ENCODE measurements at places on chromosomes 7 and 10.

DNA sequence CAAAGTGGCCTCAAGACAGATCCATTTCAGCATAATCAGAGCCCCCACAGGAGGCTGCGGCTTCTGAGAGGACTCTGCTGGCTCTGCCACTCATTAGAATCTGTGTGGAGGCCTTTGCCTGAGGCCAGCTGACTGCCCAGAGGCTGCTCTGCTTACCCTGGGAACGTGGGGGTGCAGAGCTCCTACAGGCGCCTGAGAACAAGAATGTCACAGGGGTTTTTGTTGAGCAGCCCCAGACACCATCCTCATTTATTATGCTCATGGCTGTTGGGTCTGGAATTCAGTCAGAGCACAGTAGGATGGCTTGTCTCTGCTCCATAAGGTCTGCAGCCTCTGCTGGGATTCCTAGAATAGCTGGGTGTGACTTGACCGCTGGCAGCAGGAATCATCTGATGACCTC lies 101.8 kb upstream of the GDF10 start:
- no peak overlapping the region for H3K4me3 ChIP-seq
- no peaks in the 10 kb centered on the region for H3K36me3 ChIP-seq
- DNase-seq, result no peak
- H3K4me1 ChIP-seq, result no peaks in the 10 kb centered on the region
- no peaks in the 10 kb centered on the region for H3K27me3 ChIP-seq

- H3K4me3 ChIP-seq, result no peak overlapping the region
- no peak overlapping the region for H3K27ac ChIP-seq
- no peaks in the 10 kb centered on the region for H3K27me3 ChIP-seq
- no peak for DNase-seq
Measured at GRCh38 chr10:9800571-9800970, 1217.1 kb upstream of the CELF2 start.

DNA sequence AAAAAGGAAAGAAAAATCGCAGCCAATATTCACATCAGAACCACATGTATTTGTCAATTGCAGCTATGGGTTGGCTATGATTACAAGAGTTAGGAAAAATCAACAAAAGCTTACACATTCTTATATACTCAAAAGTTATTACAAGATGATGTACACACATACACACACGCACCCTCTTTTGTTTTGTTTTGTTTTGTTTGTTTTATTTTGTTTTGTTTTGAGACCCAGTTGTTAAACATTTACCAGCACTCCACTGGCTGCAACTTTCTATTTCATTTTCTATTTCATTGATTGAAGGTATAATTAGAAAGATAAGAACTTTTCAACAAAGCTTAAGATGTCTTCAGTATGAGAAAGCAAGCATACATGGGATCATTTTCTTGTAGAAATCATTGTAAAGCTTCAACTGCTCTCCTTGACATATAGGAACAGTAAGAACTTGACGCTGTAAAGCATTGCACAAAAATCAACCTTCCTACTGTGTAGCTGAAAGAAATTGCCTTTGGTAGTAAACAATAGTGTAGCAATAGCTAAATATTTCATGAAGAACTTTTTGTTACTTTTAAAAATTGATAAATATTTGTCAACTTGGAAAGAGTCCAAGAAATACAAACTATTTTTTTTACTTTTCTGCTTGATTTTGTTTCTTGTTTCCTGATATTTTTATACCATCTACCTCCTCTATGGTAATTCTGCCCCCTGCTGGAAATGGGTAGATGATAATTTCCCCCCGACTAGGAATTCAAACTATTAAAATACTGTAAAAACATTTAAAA lies 205.9 kb downstream of the MBL2 start:
- H3K36me3 ChIP-seq, result no peaks in the 10 kb centered on the region
- DNase-seq, result peak; percentile 27
- no peaks in the 10 kb centered on the region for H3K4me1 ChIP-seq
- H3K4me3 ChIP-seq, result no peak overlapping the region
- H3K27ac ChIP-seq, result no peak overlapping the region

GRCh38 chr10:24156686-24157085 lies 52.3 kb upstream of the KIAA1217 start:
- H3K4me1 ChIP-seq, result peaks cover 12% of the 10 kb centered on the region
- DNase-seq, result no peak
- no peaks in the 10 kb centered on the region for H3K27me3 ChIP-seq
- no peaks in the 10 kb centered on the region for H3K36me3 ChIP-seq

DNA sequence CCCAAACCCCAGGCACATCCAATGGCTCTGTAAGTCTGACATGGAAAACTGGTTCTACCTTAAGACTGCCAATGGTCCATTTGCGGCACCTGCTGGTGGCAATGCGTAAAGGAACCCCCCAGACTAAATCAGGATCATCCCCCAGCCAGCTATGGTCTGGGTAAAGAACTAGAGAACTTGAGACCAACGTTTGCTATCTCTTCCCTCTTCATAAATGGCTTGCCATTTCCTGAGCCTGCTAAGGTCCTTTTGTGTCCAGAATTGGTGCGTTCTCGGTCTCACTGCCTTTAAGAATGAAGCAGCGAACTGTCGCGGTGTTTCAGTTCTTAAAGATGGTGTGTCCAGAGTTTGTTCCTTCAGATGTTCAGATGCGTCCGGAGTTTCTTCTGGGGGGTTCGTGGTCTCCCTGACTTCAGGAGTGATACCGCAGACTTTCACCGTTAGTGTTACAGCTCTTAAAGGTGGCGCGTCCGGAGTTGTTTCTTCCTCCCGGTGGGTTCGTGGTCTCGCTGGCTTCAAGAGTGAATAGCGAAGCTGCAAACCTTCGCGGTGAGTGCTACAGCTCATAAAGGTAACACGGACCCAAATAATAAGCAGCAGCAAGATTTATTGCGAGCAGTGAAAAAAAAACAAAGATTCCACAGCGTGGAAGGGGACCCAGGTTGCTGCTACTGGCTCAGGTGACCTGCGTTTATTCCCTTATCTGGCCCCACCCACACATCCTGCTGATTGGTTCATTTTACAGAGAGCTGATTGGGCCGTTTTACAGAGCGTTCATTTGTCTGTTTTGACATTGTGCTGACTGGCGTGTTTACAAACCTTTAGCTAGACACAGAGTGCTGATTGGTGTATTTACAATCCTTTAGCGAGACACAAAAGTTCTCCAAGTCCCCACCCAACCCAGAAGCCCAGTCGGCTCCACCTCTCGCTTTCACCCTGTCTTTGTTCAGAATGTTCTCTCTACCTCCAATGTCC lies 95.4 kb downstream of the ELMO1 start:
- no peaks in the 10 kb centered on the region for H3K36me3 ChIP-seq
- peaks cover 43% of the 10 kb centered on the region for H3K4me1 ChIP-seq
- DNase-seq, result no peak
- H3K27me3 ChIP-seq, result no peaks in the 10 kb centered on the region

- H3K4me3 ChIP-seq, result no peak overlapping the region
- H3K4me1 ChIP-seq, result peaks cover 7% of the 10 kb centered on the region
- no peaks in the 10 kb centered on the region for H3K36me3 ChIP-seq
- H3K27ac ChIP-seq, result no peak overlapping the region
- peak; percentile 8 for DNase-seq
Measured at GRCh38 chr7:115216652-115217051, 294.8 kb downstream of the MDFIC start.

DNA sequence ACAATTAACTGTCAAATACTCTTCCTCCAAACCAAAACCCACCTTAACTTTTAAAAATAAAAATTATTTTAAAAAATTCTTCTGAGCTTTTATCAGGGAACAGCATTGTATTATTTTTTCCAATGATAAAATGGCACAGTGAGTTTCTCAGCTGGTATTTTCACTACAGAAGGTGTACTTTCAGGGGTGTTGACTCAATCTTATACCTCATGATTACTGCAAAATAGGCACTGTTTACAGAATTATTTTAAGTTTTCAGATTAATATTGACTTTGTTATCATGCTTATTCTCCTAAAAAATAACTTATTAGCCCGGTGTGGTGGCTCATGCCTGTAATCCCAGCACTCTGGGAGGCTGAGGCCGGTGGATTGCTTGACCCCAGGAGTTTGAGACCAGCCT lies 24.3 kb downstream of the RHEB start:
- H3K4me1 ChIP-seq, result peaks cover 11% of the 10 kb centered on the region
- H3K36me3 ChIP-seq, result no peaks in the 10 kb centered on the region
- DNase-seq, result no peak

- no peaks in the 10 kb centered on the region for H3K36me3 ChIP-seq
- no peak for DNase-seq
- H3K27me3 ChIP-seq, result no peaks in the 10 kb centered on the region
- no peak overlapping the region for H3K27ac ChIP-seq
- H3K4me1 ChIP-seq, result peaks cover 15% of the 10 kb centered on the region
Measured at GRCh38 chr7:75650681-75651080, 88.1 kb downstream of the HIP1 start.

- no peak overlapping the region for H3K27ac ChIP-seq
- no peak overlapping the region for H3K4me3 ChIP-seq
- no peaks in the 10 kb centered on the region for H3K36me3 ChIP-seq
- H3K4me1 ChIP-seq, result no peaks in the 10 kb centered on the region
Measured at GRCh38 chr7:44398511-44398911, 73.1 kb upstream of the CAMK2B start.

GRCh38 chr10:79910344-79910743 lies 38.6 kb downstream of the SFTPD start:
- H3K36me3 ChIP-seq, result peaks cover 5% of the 10 kb centered on the region
- H3K4me3 ChIP-seq, result no peak overlapping the region
- H3K4me1 ChIP-seq, result peaks cover 5% of the 10 kb centered on the region
- no peaks in the 10 kb centered on the region for H3K27me3 ChIP-seq
- H3K27ac ChIP-seq, result no peak overlapping the region

DNA sequence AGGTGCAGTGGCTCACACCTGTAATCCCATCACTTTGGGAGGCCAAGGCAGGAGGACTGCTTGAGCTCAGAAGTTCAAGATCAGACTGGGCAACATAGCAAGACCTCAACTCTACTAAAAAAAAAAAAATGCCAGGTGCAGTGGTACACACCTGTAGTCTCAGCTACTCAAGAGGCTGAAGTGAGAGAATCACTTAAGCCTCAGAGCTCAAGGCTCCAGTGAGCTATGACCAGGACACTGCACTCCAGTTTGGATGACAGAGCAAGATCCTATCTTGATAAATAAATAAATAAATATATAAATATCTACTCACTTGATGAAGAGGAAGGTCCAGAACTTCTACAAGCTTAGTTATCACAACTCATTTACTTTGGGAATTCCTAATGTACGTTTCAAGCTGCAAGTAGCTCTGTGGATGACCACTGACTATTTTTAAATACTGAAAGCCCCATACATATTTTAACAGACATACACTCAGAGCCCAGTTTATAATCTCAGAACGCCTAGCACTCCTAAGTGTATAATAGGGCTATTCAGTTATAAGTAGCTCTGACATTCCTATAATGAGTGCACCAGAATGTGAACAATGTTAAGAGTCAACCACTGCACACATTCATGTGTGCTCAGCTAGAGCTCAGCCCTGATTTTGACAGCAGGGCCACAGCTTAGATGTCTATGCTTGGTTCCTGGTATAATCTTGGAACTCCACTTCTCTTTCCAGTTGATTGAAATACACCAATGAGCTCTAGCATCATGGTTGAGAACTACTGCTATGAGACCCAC lies 119.1 kb downstream of the CUBN start:
- H3K27me3 ChIP-seq, result no peaks in the 10 kb centered on the region
- H3K27ac ChIP-seq, result peak overlapping the region; percentile 82
- no peak for DNase-seq
- no peaks in the 10 kb centered on the region for H3K36me3 ChIP-seq
- H3K4me3 ChIP-seq, result no peak overlapping the region
- no peaks in the 10 kb centered on the region for H3K4me1 ChIP-seq
